ENCODE measurements at places on chromosomes 7 and 10.

DNA sequence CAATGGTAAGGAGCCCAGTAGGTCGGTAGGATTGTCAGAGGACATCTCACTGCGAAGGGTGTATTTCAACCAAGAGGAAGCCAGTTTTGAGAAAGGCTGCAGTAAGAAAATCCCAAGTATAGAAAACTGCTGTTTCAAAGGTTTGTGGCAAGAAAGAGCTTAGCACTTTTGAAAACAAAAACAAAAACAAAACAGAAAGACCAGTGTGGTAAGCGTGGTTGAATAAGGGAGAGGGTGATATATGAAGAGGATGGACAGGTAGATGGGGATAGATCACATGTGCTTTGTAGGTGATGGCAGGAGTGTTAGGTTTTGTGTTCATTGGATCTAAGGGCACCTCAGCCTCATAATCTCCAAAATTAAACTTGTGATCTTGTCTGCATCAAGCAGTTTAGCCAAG lies 141.6 kb upstream of the WNT16 start:
- DNase-seq: no peak

- DNase-seq: no peak
Observed at GRCh38 chr7:107233-107632, 85.1 kb upstream of the FAM20C start.

GRCh38 chr10:78000956-78001472 lies 28.3 kb downstream of the POLR3A start:
- no peak for DNase-seq

DNA sequence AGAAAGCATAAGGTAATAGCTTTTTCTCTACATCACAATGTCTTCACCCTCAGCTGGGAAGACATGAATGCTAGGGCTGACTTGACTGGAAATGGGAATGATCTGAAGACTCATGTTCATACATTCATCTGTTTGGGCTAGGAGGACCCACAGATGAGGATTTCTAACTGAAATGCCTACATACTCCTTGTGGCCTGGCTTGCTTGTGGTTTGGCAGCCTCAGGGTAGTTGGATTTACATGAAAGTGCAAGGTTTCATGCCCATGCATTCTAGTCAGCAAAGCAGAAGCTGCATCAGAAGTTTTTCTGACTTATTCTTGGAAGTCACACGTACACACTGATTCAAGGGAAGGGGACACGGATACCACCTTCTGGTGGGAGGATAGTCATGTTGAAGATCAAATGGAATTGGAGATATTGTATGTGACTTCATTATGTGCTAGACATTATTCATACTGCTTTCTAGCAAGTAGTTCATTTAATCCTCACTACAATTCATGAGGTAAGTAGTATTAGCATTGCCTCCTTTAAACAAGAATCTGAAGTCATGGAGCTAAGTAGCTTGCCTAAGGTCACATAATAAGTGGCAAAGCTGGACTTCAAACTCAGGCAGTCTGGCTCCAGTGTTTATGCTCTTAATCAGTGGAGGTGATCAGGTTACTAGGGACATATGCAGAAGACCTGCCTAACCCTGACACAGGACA lies 957.0 kb downstream of the LRMDA start:
- DNase-seq: no peak

- DNase-seq: no peak
Observed at GRCh38 chr10:35508647-35509046, 96.5 kb upstream of the GJD4 start.

DNA sequence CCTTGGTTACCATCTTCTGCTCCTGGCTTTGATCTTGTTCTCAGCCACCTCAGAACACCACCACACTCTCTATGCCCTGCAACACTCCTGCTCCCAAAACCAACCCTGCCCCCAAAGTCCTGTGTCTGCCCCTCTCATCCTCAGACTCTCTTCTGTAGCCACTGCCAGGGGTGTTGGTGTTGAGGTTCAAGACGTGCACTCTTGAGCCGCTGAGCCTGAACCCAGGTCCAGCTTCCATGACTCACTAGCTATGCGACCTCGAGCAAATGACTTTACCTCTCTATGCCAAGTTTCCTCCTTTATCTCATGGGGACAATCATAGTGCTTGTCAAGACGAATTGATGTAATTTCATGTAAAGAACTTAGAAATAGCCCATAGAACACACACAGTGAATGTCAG lies 840 bp upstream of the ATP6V0A4 start:
- no peak for DNase-seq

- no peak for DNase-seq
Observed at GRCh38 chr7:146074195-146074765, 42.3 kb upstream of the CNTNAP2 start.

GRCh38 chr7:128874140-128875031 lies 11.7 kb downstream of the ATP6V1F start:
- no peak for DNase-seq

- DNase-seq: no peak
Observed at GRCh38 chr10:33336582-33337325, 2.3 kb upstream of the NRP1 start.

DNA sequence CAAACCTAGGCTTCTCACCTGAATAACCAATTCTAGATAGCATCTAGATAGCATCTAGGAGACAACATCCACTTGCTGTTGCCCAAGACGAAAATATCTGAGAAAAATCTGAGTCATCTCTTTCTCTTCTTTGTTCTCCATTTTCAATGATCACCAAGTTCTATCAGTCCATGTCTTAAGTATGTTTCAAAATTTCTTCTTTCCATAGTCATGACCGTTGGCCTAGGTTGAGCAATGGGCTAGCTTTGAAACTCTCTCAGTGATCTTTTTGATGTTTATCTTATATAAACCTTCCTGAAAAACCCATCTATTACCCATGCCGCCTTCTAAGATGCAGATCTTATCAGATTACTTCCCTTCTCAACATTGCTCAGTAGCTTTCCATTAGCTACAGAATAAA lies 23.4 kb upstream of the CASD1 start:
- no peak for DNase-seq

DNA sequence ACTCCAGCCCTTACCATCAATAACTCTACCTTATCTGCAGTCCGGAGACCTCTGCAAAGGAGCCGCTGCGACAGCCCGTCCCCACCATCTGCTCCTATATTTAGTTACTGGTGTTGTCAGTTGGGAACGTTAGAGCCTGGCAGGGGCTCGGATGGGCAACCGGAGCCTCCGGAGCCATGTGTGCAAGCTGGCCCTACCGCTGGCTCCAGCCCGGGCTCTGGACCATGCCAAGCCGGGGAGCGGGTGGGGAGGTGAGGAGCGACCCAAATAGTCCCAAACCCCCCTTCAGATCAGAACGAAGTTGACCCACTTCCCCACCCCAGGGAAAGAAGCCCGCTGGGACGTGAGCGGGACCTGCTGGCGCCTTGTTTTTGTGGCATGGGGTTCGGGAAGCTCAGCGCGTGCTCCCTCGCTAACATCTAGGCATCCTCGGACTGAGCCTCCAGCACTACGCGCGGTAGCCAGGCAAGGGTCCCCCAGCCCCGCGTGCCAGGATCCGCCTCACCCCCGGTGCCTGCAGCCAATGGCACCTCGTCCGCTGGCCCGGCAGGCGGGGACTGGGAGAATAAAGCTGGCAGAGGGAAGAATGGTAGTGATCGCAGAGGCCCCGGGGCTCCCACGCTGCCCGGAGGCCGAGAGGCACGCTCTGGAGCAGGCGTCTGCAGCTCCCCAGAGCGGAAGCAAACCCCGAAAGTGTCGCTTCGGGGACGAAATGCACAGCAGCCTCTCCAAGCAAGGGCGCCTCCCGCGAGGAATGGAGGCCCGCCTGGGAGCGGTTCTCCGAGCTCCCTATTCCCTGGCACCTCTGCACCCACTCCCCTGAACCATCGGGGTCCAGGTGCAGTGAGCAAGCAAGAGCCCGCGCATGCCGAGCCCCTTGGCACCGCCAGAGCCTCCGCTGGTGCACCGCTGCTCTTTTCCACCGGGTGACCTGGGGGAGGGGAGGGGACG lies 679 bp downstream of the LRRC20 start:
- no peak for DNase-seq

GRCh38 chr10:57141708-57142107 lies 780.6 kb upstream of the ZWINT start:
- no peak for DNase-seq

DNA sequence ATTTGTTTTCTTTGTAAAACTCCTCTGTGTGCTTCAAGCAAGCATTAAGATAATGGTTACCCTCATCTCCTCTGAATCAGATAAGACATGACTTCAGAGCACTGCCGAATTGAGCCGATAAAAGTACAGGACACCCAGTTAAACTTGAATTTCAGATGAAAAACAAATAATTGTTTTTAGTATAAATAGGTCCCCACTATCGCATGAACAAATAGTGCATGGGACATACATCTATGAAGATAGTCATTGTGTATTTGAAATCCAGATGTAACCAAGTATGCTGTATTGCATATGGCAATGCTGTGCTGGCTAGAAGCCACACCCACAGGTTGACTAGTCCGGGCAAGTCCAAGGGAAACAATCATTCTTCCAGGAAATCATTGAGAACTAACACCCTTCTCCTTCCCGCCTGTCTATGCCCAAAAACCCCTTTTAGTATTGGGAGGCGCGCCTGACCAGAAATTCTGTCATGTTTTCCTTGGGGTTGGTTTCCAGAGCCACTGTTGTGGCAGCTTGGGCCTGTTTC lies 12.6 kb upstream of the FGFR2 start:
- no peak for DNase-seq

DNA sequence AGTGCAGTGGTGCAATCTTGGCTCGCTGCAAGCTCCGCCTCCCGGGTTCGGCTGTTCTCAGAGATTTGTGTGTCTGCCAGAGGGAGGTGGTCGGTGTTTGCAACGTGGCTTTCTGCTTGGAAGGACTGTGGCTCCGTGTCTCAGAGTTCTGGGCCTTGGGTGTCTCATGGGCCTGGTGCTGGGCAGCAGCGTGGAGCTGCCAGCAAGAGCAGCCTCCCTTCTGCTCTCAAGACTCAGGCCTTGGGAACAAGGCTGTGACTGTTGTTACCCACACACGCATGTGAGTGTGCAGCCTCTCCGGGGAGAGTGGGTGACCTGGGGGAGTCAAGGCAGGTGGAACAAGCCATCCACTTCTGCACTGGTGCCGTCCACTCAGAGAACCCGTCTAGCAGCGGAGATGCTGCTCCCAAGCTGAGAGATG lies 52.0 kb downstream of the VIPR2 start:
- no peak for DNase-seq

- no peak for DNase-seq
Observed at GRCh38 chr7:98240961-98241673, 10.9 kb downstream of the TECPR1 start.

DNA sequence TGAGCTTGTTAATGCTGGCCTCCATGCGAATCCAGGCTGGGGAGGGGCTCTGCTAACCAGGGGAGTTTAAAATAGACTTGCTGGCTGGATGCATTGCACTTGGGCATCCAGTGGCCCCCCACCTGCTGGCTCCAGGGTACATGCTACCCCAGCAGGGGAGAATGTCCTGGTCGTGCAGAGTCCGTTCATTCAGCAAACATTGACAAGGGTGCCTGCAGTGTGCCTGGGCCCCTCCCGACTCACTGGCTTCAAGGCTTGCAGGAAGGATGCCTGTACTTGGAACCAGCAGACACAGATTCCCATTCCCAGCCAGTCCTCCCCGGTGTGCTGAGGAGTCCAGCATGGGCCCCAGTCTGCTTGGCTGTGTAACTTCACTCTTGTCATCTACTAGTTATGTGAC lies 1.5 kb downstream of the SLC29A3 start:
- DNase-seq: no peak

GRCh38 chr7:114922652-114923402 lies 933 bp downstream of the MDFIC start:
- DNase-seq: peak; percentile 39

DNA sequence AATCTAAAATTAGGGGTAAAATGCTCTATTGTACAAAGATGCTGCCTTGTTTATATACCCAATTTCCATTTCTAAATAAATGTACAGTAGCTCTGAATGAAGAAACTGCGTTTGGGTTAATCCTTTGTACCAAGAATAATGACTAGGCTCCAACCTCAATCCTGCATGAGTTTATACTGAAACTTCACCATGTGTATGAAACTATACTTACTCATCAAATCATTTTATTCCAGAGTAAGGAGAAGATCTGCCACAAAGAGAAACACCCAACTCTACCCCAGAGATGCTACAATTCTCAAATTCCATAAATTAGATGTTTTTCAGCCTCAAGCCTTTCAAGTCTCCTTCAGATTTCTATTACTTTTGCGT lies 53.8 kb upstream of the AKR1E2 start:
- no peak for DNase-seq

- DNase-seq: no peak
Observed at GRCh38 chr10:62183442-62183841, 85.2 kb downstream of the RTKN2 start.

- DNase-seq: no peak
Observed at GRCh38 chr7:116395141-116395791, 104.3 kb upstream of the CAV2 start.

- no peak for DNase-seq
Observed at GRCh38 chr7:8932751-8933150, 499.3 kb downstream of the NXPH1 start.

DNA sequence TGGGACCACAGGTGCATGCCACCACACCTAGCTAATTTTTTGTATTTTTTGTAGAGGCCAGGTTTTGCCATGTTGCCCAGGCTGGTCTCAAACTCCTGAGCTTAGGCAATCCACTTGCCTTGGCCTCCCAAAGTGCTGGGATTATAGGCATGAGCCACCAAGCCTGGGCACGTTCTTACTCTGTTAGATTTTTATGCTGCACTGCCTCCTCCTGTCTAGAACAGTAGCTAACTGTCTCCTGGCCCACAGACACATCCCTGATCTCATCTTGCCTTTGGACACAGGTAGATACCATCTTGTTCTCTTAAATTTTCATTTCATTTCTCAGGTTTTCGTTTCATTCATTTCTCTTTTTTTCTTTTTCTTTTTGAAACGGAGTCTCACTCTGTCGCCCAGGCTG lies 41.1 kb downstream of the BLVRA start:
- DNase-seq: no peak

GRCh38 chr10:58842860-58843376 lies 330.2 kb downstream of the BICC1 start:
- no peak for DNase-seq

GRCh38 chr10:97199152-97199551 lies 13.4 kb upstream of the SLIT1 start:
- no peak for DNase-seq

- DNase-seq: no peak
Observed at GRCh38 chr7:5495581-5496375, 72.1 kb upstream of the TNRC18 start.

DNA sequence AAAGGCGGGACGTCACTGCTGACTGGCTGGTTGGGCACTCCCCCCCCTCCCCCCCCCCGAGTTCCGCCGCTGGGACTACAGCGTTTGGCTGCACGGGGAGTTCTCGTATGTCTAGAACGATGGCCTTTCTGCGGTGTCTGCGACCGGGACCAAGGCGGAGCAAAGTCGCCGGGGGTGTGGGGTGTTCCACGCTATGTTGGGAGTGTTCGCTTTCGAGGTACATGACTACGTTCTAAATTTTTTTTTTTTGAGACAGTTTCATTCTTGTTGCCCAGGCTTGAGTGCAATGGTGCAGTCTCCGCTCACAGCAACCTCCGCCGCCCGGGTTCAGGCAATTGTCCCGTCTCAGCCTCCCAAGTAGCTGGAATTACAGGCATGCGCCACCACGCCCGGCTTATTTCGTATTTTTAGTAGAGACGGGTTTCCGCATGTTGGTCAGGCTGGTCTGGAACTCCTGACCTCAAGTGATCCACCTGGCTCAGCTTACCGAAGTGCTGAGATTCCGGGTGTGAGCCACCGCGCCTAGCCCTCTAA lies 573 bp upstream of the IDI1 start:
- DNase-seq: no peak

GRCh38 chr10:101718690-101719275 lies 23.8 kb upstream of the FBXW4 start:
- no peak for DNase-seq

- no peak for DNase-seq
Observed at GRCh38 chr10:68559251-68559650, 886 bp upstream of the TET1 start.
